ENCODE measurements at places on chromosomes 4 and X. TPM values are rescaled to one million over a fixed set of nuclear protein-coding genes. Genes with fewer than 3 reads are reported as not detected.

- no peak for DNase-seq
Observed at GRCh38 chrX:17967888-17968287, 106.8 kb upstream of the RAI2 start.

- no peak for DNase-seq
Observed at GRCh38 chr4:159023741-159024140, 79.1 kb upstream of the RAPGEF2 start.

GRCh38 chr4:69546134-69546765 lies 50.5 kb upstream of the UGT2B4 start:
- DNase-seq, result no peak

DNA sequence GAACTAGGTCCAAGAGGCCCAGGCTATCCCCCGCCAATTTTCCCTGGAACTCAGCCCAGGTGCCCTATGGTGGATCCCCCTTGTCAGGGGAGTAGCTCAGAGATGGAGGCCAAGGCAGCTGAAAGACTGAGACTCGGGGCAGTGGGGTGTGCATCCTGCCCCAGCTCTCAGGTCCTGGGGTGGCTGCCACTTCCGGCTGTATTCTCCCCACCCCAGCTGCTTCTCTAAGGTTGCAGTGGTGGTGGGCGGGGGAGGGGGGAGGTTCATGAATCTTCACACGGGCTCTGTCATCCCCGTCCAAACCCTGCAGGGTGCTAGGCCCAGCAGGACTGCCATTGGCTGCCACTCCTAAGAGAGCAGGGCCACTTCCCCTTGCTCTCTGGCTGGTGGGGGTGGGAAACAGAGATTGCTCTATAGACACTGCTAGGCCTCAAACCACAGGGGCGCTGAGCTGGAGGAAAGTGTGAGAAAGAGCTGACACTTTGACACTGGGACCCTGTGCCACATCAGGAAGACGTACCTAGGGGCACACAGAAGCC lies 1.5 kb downstream of the SASH3 start:
- DNase-seq, result no peak

- DNase-seq, result no peak
Observed at GRCh38 chr4:189235599-189235998, 705.1 kb upstream of the FRG1 start.

DNA sequence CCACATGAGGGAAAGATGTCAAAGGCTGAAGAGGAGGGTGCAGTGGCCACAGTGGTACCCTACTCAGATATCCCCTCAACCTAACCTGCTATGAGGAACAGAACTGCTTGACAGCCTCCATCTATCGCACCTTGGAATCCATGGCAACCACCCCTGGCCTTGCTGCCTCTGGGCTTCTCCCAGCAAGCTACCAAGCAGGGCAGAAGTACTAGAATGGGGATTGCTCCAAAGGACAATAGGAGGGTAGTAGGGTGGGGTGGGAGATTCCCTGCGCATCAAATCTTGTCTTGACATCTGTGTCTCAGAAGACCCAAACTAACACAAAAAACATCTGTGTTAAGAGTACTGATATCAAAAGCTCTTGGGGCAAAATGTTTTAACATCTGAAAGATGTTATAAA lies 118.2 kb downstream of the FBXW7 start:
- no peak for DNase-seq

- no peak for DNase-seq
Observed at GRCh38 chr4:76316131-76316530, 9.6 kb downstream of the STBD1 start.

- no peak for DNase-seq
Observed at GRCh38 chr4:128288689-128289106, 1.1 kb upstream of the PGRMC2 start.

- DNase-seq, result no peak
Observed at GRCh38 chr4:155546451-155546850, 120.2 kb upstream of the GUCY1A1 start.

DNA sequence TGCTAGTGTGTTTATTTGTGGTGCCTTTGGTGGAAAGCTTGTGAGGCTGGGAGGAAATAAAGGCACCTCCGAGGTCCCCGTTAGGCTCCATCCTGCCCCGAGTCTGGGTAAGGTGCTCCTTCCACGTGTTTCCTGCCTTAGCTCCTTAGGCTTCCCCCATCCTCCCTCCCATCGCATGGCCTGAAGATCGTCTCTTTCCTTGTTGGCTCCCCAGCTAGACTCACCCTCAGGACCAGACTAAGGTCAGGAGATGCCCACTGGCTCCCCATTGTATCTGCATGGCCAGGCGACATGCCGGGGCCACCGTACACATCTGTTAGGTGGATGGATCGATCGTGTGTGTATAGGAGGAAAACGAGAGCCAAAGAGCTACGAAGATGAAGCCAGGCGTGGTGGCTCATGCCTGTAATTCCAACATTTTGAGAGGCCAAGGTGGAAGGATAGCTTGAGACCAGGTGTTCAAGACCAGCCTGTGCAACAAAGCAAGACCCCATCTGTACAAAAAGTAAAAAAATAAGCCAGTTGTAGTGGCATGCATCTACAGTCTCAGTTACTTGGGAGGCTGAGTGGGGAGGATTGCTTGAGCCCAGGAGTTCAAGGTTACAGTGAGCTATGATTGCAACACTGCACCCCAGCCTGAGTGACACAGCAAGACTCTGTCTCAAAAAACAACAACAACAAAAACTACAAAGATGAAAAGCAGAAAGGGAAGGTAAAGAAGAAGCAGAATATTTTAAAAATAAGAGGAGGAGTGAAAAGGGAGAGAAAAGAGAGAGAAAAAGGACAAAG lies 53.7 kb downstream of the SEPSECS start:
- DNase-seq, result no peak

- DNase-seq, result no peak
Observed at GRCh38 chr4:55184600-55185523, 59.5 kb upstream of the KDR start.

GRCh38 chr4:6257247-6258025 lies 12.2 kb upstream of the WFS1 start:
- DNase-seq, result no peak

GRCh38 chrX:323721-324628 lies 5.4 kb upstream of the GTPBP6 start:
- peak; percentile 67 for DNase-seq

DNA sequence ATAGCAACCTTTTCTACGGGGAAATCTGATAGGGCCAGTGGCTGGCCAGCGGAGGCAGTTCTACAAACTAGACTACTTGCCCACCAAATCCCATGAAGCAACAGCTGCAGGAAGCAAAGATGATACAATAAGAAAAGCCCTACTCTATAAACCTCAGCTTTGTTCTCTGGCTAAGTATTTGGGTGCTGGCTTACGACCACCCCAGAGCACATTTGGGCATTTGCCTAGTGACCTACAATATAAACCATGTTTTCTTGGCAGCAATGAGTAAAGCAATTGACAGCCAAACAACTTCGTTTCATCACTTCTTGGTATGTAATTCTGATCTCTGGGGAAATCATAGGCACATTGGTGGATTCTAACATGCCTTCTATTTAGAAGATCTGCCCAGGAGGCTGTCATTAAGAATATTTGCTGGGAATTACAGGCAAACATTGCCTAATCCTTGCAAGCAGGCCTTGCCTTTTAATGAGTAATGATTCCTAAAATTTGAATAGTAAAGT lies 7.5 kb upstream of the LHFPL1 start:
- peak; percentile 14 for DNase-seq

DNA sequence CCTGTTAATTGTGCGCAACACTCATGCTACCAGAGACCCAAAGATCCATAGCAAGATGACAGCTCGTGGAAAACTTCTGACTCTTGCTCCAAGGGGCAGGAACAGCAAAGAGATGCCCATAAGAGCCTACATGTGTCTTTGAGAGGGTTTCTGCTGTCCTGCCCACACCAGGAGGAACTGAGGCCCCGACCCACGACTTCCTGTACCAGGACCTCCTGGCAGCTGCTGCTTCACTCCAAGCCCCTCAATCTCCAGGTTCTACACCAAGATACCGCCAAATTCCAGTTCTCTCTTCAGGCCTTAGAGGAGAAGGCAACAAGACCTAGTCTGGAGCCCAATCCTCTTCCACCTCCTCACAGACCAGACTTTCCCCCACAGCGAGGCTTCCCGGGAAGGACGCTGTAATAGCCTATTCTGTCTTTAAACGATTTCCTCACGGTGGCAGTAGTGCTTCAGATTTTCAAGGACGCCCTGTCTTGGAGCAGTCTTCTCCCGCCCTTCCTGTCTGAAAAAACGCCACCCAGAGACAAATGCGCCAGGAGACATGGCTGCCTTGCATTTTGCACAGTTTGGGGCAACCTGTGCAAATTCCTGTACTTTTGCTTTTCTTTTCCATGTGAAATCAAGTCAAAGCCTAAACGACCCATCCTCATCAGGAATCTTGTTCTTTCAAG lies 230.2 kb upstream of the STK26 start:
- peak; percentile 97 for DNase-seq

- no peak for DNase-seq
Observed at GRCh38 chrX:129525162-129525561, 1.9 kb upstream of the SMARCA1 start.

DNA sequence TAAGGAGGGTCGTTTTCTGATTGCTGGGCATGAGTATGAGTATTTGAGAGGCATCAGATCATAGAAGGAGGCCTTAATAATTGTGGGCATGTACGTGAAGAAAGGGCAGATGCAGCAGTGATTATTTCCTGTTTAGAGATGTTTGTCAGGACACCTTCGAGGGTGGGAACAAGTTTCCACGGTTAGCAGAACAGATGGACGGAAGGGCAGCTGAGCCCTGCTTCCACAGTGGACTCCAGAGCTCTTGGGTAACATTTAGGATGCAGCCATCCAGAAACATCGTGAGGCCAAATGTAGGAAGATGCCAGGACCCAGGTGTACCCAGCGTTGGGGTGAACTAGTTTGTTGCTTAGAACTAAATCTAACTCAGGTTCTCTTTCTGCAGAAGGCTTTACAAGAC lies 231.3 kb upstream of the FAT1 start:
- DNase-seq, result no peak

DNA sequence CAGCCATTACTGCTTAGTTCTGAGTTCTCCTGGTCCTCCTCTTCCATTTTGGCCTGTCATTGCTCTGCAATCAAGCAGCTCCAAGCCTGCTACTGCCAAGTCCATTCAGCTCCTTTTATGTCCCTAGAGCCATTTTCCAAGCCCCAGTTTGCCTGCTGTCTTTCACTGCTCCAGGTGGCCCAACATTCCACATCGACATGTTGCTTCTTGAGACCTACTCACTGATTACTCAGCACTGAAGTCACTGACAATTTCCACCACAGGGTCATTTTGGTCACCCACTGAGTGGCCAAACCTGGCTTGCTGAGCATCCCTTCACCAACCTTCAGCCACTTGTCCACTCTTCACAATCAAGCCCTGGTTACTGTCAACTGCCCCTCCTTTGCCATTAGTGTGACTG lies 27.2 kb downstream of the LRIT3 start:
- DNase-seq, result no peak

- no peak for DNase-seq
Observed at GRCh38 chrX:54430519-54430918, 9.7 kb upstream of the TSR2 start.

DNA sequence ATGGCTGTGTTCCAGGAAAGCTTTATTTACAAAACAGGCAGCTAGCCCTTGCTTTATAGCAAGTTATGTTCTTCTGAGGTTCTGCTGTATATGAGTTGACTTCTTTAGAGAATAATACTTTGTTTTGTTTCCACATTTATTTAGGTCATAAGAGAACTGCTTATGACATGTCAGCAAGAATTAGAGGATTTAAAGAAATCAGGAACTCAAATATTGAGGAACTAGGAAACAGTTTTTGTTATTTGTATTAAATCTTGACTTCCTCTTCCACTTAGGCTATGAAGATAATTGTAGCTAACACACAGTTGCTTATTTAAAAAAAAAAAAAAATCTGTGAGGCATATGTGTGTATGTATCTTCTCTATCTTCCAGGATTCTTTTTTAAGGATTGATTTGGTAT lies 14.3 kb downstream of the ZRSR2 start:
- DNase-seq, result no peak

GRCh38 chrX:131571348-131571747 lies 27.5 kb downstream of the OR13H1 start:
- DNase-seq, result no peak

DNA sequence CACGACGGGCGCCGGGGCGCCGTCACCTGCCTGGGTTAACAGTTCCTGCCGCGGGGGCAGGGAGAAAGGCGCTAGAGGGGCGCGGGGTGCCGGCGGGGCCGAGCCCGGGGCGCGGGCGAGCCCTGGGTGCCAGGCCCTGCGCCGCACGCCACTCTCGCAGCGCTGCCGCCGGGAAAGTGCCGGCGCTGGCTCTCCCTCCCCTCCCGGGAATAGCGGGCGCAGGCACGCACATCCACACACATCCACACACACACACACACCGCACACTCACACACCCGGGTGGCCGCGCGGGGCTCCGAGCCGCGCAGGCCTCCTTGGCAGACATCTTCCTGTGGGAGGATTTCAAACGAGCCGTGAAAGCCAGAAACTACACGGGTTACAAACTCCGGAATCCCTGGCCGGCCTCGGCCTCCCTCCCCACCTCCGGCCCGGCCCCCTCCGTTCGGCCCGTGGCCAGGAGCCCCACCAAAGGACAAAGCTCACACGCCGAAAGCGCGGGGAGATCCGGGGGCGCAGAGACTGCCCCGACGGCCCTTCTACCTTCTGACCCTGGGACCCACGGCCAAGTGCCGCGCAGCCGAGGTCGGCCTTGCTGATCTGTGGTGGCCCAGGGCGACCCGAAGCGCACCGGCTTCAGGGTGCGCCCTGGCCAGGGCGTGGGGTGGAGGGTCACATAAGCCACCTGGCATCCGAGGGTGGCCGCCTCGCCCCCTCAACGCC lies 92.3 kb downstream of the BCOR start:
- DNase-seq, result peak; percentile 20

DNA sequence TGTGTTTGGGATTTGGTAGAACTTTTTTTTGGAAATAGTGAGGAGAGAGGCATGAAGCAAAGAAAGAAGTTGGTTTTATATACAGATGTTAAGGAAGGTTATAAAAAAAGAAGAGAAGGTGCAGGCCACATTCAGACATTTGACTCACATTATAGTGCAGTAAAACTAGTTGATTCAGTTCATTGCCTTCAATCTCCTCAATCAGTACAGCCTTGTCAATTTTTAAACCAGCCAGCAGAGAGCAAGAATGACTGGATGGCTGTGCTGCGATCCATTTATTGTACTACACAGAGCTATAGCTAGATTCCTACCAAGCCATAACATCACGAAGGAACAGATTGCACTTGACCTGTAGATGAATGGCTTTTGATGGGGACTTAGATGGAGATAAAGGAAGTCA lies 79.7 kb upstream of the LSM6 start:
- no peak for DNase-seq

GRCh38 chr4:154626793-154627484 lies 14.5 kb upstream of the FGG start:
- peak; percentile 27 for DNase-seq

Gene SERTM2
- polyA plus RNA-seq, result 1.3 TPM

Gene MAGEC1
- polyA plus RNA-seq, result not detected

Gene TEX13D
- polyA plus RNA-seq, result not detected

Gene AWAT2
- polyA plus RNA-seq, result not detected

Gene DCAF12L2
- 9.5 TPM for polyA plus RNA-seq

Gene SCD5
- polyA plus RNA-seq, result 15.9 TPM

Gene UGT2B17
- polyA plus RNA-seq, result 78.7 TPM

Gene BRS3
- not detected for polyA plus RNA-seq

Gene CENPI
- 6.2 TPM for polyA plus RNA-seq

Gene SPANXN4
- polyA plus RNA-seq, result not detected

All from muscle of arm (tissue), 14 donors.